ENCODE measurements at places on chromosomes 12 and 14.

DNA sequence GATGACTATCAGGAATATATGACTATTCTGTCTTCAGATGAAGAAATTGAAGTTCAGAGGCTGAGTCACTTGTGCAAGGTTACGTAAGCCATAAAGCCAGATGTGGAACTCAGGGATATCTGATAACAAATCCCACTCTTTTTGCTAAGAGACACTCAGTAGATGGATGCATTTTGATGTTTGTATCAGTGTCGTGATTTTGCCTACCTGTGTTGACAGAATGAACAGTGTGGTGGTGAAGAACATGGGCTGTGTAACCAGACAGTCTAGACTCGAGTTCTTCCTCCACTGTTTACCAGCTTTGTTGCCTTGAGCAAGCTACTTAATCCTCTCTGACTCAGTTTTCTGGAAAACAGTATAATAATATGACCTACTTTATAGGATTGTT, 93.9 kb downstream of the DAAM1 start:
- no peak for DNase-seq

DNA sequence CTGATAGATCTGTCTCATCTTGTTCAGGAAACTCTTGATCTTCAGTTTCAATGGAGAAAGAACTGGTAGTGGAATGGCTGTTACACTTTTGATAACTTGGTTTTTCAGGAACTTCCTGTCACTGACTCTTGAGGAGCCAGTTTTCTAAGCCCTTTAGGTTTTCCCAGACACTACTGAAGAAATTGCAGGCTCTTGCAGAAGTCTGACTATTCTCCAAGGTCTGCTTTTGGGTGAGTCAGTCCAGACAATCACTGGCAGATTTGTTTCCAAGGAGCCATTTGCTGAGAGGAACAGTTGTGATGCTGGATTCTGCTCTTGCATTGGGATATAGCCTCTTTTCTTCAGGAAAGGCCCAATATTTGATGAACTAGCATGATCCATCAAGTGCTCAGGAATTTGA, 468.0 kb downstream of the FUT8 start:
- no peak for DNase-seq

DNA sequence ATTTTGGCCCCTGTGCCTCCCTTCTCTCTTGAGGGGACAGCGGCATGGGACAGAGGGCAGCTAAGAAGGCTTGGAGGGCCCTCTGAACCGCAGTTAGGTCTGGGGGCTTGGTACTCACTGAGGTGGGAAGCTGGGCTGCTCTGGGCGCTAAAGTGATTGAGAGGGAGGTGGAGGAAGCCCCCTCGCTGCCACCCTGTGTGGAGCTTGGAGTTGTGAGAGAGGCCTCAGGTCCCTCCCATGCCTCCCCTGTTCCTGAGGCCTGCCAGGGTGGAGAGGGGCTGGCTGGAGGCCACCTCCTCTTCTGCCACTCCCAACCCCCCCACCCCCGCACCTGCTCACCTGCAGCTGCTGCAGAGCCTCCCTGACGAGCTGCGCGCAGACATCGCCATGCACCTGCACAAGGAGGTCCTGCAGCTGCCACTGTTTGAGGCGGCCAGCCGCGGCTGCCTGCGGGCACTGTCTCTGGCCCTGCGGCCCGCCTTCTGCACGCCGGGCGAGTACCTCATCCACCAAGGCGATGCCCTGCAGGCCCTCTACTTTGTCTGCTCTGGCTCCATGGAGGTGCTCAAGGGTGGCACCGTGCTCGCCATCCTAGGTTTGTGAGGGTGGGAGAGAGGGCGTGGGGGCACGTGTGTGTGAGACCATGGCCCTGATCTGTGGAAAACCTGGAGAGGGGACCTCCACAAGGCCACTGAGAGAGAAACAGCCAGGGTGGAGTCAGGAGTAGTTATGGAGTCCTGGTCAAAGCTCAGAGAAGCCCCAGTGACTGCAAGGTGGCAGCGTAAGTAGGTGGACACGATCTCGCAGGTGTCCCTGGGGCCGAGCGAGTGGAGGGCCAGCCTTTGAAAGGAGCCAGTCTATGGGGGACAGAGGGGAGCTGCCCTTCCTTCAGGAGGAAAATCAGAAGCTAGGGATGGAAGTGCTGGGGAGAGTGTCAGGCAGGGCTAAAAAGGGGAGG, 11.2 kb downstream of the KCNH3 start:
- DNase-seq = no peak

DNA sequence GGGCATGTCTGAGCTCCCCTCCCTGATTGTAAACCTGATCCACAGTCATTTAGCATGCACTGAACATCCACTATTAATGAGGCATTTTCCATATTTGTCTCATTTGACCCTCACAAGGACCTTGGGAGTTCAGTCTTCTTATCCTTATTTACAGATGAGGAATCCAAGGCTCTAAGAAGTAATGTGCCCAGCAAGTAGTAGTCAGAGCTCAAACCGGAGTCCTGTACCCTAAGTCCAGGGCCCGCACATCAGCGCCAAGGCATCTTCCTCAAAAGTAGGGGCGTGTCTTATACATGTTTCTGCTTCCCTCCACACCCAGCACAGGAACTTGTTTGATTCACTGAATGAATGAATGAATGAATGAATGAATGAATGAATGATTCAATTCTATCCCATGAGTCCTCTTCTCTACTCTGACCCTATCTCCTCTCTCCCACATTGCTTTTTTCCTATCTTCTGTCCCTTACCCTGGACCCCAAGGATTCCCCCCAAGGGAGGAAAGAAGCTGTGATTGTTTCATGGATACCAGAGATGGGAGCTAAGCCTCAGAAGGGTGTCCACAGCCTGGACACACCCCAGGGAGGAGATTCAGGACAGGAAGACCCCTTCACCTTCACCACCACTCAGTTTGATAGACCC, 21.8 kb upstream of the KRT8 start:
- DNase-seq = no peak

GRCh38 chr12:15505616-15506015, 183.3 kb downstream of the PTPRO start:
- no peak for DNase-seq

DNA sequence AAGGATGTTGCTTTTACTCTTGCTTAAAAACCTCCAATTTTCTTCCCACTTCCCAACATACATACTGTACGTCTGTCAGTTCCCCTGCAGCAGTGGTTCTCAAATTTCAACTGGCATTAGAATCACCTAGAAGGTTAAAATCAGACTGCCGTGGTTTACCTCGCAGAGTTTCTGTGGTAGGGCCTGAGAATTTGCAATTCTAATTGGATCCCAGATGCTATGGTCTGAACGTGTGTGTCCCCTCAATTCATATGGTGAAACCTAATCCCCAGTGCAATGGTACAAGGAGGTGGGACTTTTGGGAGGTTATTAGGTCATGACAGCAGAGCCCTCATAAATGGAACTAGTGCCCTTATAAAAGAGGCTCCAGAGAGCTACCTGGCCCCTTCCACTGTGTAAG, 226.9 kb downstream of the CRADD start:
- no peak for DNase-seq

- DNase-seq = peak; percentile 92
These were observed 6.4 kb downstream of the SLC48A1 start for GRCh38 chr12:47779301-47779942.

GRCh38 chr14:75879031-75879430, 102.8 kb downstream of the TGFB3 start:
- DNase-seq = no peak

DNA sequence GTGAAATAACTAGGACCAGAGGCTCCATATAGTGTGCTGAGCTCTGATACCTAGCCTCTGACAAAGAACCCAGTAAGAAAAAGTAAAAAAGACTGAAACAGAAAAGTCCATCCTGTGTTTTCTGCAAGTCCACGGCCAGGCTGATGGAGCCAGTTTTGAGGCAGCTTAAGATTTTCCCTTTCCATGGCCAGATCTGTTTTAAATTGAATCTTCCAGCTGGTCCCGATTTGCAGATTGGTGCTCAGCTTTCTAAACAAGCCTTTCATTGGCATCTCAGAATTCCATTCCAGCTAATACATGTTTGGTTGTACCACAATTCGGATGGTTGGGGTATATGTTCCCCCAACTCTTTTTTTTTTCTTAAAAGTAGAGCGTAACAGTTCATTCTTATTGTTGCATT, 152.0 kb downstream of the DACT1 start:
- no peak for DNase-seq

DNA sequence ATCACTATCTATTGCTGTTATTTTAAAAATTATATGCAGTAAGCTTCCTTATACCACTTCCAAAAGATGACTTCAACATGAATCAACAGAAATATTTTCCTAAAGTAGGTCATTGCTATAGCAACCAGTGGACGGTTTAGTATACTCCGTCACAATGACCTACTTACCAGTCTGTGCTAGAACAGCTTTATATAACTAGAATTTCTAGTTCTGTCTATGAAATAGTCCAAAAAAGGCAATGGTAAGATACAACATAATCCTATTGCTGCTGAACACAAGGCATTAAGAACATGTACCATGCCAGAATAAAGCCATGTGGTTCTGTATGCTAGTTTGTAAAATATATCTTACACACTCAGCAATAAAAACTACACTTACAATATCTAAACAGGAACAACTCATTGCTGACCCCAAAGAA, 40.7 kb upstream of the MTERF2 start:
- no peak for DNase-seq

DNA sequence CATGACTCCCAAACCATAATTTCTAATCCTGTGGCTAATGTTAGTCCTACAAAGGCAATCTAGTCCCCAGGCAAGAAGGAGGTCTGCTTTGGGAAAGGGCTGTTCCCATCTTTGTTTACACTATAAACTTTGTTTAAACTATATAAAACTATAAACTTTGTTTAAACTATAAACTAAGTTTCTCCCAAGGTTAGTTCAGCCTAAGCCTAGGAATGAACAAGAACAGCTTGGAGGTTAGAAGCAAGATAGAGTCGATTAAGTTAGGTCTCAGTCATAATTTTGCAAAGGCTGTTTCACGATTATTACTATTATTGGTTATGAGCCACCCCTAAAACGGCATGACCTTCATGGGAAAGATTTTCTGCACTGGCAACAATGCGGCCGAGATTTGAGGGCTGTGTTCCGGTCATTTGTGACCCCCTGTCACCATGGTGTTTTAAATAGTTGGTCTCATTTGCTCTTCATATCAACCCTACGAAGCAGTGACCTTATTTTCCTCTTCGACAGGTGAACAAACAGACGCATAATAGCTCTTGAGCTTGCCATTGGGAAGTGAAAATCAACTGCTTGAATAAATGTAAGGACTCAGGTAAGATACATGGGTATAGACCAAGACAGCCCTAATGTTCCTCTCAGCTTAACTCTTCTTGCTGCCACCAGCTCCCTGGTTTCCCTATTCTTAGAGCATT, 322.6 kb upstream of the TMEM132C start:
- DNase-seq = no peak
